ENCODE measurements at places on chromosomes 12 and 14.
A peak's percentile ranks its signal among the peaks of the same experiment; 100 is the strongest.

DNA sequence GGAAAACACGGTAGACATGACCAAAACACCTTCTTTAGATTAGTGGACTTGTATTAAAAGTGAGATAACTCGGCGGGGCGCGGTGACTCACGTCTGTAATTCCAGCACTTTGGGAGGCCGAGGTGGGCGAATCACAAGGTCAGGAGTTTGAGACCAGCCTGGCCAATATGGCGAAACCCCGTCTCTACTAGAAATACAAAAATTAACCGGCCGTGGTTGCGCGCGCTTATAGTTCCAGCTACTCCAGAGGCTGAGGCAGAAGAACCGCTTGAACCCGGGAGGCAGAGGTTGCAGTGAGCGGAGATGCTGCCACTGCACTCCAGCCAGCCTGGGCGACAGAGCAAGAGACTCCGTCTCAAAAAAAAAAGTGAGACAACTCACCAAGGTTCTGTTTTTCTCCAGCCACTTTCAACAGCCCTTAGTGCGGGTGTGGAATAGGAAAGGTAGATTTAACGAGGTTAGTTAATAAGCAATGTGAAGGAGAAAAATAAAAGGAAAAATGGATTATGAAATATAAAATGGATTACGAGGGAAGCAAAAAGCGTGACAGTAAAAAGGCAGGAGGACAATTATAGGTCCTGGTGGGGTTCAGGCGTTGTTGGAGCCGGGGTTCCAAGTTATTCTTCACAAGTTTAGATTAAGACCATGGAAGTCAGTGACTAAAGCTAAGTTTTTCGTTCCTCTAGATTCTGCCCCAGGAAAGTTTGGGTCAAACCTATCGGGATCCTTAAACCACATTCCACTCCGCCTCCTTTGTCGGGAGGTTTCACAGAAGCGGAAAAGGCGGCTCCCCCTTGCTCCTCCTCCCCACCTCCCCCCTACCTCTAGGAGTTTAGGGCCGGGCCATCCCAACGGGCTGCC, 534 bp downstream of the PPP2R3C start:
- DNase-seq = no peak

GRCh38 chr12:48816143-48816854, 2.0 kb upstream of the CACNB3 start:
- no peak for DNase-seq

GRCh38 chr12:52320784-52321400, at the start of gene KRT83:
Gene KRT83, minus strand, starts transcription at chr12:52321398. Its CDS starts 63 bp downstream, at chr12:52321335.
- DNase-seq = no peak

- DNase-seq = no peak
These were observed 4.3 kb downstream of the CCND2 start for GRCh38 chr12:4277857-4278256.

GRCh38 chr12:14844401-14844800, 1.1 kb upstream of the ART4 start:
- DNase-seq = no peak

GRCh38 chr12:26143291-26143690, 18.5 kb upstream of the BHLHE41 start:
- DNase-seq = no peak

- no peak for DNase-seq
These were observed 324.0 kb downstream of the MED13L start for GRCh38 chr12:115953450-115953849.

- DNase-seq = no peak
These were observed 192.3 kb upstream of the FSCB start for GRCh38 chr14:44699391-44699790.

- peak; percentile 94 for DNase-seq
These were observed 874.9 kb downstream of the NRXN3 start for GRCh38 chr14:79044894-79045624.

GRCh38 chr12:131873293-131873692, 21.1 kb upstream of the ULK1 start:
- no peak for DNase-seq

GRCh38 chr12:65152596-65152995, 16.8 kb upstream of the LEMD3 start:
- DNase-seq = no peak

DNA sequence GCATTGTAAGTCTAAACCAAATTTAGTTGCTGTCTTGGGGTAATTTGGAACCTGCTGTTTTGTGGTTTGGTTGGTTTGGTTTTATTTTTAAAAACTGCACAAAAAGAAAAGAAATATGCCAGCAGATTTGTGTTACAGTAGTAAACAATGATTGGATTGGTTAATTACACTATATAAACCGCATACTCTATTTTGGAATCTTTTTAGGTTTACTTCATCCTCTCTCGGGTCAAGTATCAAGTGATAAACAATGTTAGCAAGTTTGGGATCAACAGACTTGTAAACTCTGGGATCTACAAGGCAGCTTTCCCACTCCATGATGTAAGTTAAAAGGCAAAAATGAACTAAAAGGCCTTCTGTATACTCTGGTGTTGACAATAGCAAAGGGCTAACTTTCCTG, 132.4 kb downstream of the ANO6 start:
- no peak for DNase-seq

DNA sequence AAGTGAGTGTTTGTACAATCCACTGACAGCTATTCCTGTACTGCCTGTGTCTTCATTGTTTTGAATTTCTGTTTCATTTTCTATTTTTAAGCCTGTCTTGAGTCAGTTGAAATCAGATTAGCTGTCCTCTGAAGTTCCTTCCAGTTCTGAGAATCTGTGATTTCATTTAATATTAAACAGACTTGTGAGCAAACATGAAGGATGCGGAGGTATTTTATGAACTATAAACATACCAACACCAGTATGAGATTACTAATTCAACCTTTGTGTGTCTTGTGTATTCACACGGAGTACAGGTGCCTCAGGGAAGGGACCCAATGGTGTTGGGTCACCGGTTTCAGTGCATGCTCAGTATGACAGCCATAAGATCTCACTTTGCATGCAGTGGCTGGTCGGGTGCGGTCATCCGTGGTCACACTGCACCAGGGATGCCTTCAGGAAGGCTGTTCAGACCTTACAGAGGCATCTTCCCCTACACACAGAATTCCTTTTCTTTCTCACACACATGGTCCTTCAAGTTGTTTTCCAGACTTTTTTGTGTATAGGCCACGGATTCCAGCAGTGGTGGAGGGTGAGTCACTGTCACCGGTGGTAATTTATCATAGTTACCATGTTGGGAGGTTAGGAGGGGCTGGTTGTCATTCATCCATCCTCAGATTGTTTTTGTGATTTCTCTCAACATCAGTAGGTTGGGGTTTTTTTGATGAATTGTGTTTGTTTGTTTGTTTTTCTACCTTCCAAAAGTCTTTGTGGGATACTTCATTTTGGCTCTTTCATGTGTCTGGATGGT, 103.0 kb upstream of the SFSWAP start:
- DNase-seq = no peak

- peak; percentile 83 for DNase-seq
These were observed 1.7 kb upstream of the SPATS2 start for GRCh38 chr12:49365542-49365941.

Data from HFFc6 (cell line).